ENCODE measurements at places on chromosomes 4 and X. TPM values are rescaled to one million over a fixed set of nuclear protein-coding genes. Genes with fewer than 3 reads are reported as not detected.

The CFP gene
- 3.4 TPM for polyA plus RNA-seq

The FGD1 gene
- 3.3 TPM for polyA plus RNA-seq

The GPR50 gene
- not detected for polyA plus RNA-seq

The MAGEA8 gene
- not detected for polyA plus RNA-seq

The PLS3 gene
- 25.1 TPM for polyA plus RNA-seq

Measured in stomach (tissue), 19 donors.